ENCODE measurements at places on chromosomes 1 and 21.

GRCh38 chr21:44875316-44875700 is 1.8 kb upstream of the PTTG1IP start:
- DNase-seq, result peak; percentile 73

GRCh38 chr1:172637522-172637921 is 21.4 kb upstream of the FASLG start:
- peak; percentile 76 for DNase-seq

DNA sequence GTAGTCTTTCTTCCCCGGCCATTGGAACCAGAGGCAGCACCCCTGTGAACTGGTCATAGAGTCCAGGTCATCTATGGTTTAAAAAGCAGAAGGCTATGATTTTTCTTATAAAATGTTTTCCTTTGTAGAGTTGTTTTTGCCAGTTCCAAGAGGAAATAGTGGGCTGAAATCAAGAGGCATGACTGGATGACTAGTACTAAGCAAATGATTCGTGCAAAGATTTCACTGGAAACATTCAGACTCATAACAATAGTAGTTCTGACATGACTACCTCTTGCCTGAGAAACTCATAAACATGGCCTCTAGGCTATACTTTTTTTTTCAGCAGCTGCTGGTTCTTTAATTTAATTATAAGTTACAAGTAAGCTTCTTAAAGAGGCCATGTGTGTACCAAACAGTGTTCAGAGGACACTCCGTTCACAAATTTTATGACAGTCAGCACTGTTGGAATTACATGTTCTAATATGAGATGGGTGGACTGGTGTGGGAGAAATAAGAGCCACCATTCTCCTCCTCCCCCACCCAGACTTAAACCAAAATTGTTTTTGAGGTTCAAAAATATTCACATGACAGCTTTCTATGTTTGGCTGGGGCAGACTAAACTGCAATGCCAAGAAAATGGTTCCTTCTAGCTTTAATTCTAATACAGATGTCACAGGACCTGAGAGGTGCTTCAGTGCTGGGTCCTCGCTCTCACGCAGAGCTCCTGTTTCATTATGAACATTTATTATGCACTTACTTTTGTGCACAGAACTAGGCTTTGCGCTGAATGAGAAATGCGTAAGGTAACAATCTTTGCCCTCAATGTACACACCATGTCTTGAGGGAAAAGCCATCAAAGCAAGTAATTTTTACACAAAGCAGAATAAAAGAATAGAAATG is 147.5 kb downstream of the ZC3H11B start:
- peak; percentile 30 for DNase-seq

DNA sequence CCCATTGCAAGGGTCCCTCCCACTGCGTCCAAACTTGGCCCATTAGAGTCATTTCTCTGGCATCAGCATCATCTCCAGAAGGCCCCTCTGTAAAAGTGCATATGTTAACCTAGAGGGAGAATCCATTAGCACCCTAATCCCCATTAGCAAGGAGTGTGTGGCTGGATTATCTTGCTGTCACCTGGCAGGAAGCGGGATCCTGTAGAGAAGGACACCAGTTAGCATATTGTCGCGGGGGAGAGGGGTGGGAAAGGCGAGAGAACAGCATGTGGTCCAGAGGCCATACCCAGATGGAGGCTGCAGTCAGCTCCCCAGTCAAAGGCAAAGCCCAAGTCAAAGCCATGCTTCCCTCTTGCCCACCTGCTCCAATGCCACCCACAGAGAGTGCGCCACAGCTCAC is 64.0 kb downstream of the OLIG1 start:
- no peak for DNase-seq

DNA sequence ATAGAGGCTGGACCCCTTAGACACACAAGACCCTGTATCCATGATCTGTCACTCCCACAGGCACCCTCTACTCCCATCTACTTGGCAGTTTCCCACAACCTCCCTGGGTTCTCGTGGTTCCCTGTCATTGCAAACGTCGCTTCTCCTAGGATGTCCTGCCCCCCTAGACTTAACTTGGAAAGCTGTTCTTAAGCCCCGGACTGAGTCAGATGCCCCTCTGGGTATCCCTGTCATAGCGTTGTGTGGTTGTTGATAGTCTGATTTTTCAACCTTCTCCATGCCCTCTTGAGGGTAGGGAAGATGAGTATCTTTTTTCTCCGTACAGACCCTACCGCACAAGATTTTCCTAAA is 11.8 kb downstream of the RCC1 start:
- DNase-seq, result no peak

DNA sequence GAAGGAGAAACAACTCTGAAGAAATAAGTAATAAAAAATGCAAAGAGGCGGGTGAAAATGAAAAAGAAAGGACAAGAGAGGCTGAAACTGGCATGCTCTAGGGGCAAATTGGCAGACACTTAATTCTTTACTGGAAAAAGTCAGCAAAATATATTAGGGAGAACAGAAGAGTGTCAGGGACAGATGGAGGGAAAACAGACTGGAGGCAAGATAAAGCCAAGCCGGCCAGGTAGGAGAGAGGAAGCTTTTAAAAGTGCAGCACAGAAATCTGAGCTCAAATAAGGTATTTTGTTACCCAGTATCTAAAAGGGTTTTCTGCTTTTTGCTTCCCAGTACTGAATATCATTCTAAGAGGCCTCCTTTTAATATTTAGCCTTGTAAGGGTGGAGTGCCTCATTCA is 339.3 kb downstream of the PAPPA2 start:
- DNase-seq, result no peak

DNA sequence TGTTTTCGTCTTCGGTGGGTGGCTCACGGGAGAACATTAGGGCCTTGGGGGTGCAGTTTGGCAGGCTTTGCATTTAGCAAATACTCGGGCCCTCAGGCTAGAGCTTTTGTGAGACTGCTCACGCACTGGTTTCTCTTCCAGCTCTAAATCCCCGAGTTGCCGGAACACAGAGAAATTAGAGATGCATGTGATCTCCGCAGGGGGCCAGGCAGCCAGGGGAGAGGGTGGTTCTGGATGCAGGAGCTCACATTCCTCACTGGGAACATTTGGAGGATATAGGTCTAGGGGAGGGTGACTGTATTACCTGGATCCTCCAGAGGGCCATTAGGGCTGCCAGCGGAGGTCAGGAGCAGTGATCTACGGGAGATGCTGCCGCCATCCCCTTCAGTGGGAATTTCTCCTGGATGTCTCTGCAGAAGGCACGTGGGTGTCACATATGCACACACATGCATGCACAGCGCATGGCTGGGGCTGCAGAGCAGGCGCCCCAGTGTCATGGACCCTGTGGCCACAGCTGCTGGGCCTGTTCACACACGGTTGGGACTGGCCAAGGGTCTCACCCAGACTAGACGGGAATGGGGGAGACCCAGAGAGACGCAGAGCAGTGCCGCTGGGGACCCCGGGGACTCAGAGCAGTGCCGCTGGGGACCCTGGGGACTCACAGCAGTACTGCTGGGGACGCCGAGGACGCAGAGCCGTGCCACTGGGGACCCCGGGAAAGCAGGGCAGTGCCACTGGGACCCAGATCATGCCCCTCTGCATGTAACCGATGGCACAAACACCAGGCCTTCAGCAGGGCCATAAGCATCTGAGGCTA is 258.7 kb downstream of the CAMTA1 start:
- no peak for DNase-seq

GRCh38 chr1:15141935-15142539 is 11.5 kb upstream of the TMEM51 start:
- DNase-seq, result peak; percentile 22

GRCh38 chr1:16175610-16176553 is 20.0 kb upstream of the EPHA2 start:
- DNase-seq, result peak; percentile 89

- DNase-seq, result peak; percentile 79
Measured at GRCh38 chr1:100785470-100786052, 66.0 kb downstream of the VCAM1 start.

GRCh38 chr1:1440262-1441001 is 4.9 kb downstream of the VWA1 start:
- DNase-seq, result no peak

DNA sequence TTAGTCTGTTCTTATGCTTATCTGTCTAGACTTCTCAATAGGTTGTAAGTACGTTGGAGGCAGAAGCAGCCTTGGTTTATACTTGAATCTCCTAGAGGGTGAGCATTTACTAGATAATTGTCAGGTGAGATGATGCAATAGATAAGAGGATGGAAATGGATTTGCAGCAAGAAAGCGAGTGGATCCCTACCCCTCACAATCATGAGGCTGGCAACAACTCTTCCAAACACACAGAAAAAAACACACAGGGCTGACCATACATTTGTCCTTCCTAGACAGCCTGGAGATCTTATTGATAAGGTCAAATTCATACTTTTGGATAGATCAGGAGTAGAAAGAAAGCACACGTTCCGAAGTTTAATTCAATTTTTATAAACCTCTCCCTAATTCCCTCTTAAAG is 481.4 kb upstream of the CAMK1G start:
- DNase-seq, result no peak

- DNase-seq, result peak; percentile 61
Measured at GRCh38 chr1:40736085-40736531, 44.6 kb downstream of the NFYC start.

GRCh38 chr21:36111238-36111637 is 23.6 kb upstream of the CBR3 start:
- DNase-seq, result no peak

DNA sequence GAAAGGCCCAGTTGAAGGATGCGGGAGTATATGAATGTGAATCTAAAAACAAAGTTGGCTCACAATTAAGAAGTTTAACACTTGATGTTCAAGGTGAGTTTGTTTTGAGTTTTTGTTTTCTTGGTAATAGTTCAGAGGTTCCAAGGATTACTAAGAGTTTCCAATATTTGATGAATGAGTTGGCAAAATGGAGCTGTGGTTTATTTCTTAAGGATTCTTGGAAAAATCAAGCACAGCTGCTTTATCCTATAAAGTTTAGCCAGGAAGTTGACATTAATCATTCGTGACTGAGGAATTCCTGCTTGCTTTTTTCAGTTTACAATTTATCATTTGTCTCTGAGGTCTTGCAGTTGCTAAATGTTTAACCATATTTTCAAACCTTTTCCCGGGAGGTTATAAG is 15.1 kb downstream of the VCAM1 start:
- DNase-seq, result peak; percentile 81

DNA sequence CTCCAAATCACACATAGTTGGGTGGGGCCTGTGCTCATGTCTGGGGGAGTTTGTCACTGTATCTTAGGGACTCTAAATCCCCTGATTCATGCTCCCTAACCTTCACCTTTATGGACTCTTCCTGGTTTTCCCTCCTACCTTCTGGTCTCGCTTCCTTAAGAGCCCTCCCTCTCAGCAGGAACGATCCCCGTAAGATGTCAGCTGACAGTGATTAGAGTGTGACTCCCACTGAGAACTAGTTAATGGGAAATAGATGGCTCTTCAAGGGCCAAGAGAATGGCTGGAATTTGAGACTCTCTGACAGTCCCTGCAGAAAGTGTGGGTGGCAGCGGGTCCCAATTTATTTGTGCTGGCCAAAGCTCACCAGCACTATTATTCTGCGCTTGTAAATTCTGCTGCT is 22.0 kb downstream of the LYPD8 start:
- no peak for DNase-seq
